Caudate nucleus (tissue), 63 donors: ENCODE measurements at places on chromosomes 2 and 18.

GRCh38 chr2:118535818-118536212 is 311.6 kb downstream of the EN1 start:
- DNase-seq: no peak

DNA sequence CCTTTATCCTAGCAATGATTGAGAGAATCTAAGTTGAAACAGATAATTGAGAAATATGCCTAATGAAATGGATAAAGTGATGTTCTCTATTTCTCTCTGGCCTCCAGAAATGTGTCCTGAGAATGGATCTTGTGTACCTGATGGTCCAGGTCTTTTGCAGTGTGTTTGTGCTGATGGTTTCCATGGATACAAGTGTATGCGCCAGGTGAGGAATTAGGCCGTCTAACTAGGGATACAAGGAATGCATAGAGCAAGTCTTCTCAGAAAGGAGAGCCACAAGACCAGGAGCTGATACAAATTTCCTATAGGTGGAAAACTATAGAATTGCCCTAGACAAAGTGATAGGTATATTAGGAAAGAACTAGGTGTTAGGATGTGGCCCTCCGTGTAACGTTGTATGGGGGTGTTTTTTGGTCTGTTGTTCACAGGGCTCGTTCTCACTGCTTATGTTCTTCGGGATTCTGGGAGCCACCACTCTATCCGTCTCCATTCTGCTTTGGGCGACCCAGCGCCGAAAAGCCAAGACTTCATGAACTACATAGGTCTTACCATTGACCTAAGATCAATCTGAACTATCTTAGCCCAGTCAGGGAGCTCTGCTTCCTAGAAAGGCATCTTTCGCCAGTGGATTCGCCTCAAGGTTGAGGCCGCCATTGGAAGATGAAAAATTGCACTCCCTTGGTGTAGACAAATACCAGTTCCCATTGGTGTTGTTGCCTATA is 592 bp upstream of the CAD start:
- DNase-seq: no peak

DNA sequence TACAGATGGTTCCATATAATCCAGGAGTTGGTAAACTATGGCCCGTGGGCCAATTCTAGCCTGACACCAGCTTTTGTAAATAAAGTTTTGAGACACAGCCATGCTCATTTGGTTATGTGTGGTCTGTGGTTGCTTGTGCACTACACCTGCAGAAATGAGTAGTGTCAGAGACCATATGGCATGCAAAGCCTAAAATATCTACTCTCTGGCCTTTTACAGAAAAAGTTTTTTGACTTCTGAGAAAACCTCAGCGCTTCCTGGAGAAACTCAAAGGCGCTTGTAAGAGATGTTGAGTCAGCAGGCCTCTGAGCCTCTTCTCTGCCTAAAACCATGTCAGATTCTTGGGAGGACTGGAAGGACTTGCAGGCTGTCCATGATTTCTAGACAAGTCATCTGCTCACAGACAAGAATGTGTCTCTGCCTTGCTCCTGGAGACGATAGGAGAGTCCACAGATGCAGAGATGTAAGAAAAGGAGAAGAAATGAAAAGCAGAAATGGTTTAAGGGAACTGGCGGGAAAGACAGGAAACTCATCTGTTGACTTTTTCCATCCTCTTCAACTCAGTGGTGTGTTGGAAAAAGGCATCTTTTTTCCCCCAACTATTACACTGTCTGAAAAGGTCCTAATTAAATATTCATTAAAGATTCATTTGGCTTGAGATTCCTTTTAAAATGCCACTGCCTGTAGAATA is 5.2 kb downstream of the TTC39C start:
- DNase-seq: no peak

DNA sequence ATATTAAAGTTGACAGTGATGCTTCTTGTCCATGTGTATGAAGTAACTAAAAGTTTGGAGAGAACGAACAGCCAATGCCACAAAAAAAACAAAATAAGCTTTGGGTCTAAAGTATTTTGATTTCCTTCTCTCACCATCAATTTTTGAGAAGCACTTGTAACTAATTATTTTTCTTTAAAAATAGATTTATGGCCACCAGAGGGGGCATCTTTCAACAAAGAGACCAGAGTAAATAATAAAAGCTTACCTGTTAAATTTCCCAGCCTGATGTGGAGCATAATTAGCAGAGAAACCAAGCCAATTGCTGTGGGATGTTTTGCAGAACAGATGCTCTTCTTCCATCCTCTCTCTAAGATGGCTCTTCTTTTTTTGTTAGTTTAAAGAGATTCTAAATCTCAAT is 29.0 kb downstream of the LINC00305 start:
- DNase-seq: no peak

GRCh38 chr2:224954980-224955379 is 87.3 kb downstream of the DOCK10 start:
- no peak for DNase-seq

- DNase-seq: no peak
These were observed 602.6 kb upstream of the VRK2 start for GRCh38 chr2:57443973-57444521.

DNA sequence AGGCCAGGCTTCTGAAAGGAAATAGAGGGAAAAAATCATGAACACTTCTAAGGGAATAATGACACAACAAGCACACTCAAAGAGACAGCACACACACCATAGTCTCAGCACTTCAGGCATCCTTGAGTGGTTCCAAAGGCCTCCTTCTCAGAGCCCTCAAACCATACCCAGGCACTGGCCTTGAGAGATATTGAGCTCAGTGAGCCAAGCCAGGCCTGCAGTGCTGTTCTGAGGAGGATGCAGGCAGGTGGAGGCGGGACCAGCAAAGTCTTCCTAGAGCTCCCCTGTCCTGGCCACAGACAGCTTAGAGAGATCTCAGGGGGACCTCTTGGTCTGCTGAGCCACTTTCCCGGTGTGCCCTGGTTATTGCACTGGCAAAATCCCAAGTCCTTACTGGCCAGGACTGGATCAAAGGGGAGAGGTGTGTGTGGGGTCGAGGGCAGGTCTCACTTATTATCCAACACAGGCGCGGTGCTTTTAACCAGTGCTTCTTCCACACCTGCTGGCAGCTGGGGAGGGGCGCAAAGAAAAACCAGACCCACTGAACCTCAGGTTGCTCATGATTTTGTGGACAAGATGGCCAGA is 86.8 kb upstream of the HAAO start:
- no peak for DNase-seq

DNA sequence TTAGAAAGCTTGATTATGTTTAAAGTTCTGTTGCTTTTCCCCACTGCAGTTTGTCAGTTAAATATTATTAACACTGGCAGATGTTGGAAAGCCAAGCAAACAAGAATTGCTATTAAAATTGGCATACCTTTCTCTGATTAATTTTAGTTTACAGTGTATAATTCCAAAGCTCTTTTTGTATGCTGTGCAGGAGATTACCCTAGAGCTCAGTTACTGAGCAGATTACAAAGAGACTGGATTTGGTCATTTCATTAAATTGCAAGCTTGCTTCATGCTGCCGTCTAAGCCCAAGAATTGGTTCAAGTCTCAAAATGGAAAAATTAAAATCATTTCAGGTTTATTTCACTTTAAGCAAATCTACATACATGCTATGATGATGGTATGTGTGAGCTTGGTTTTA is 2.3 kb downstream of the ASAP2 start:
- no peak for DNase-seq

- DNase-seq: no peak
These were observed 87.2 kb downstream of the UXS1 start for GRCh38 chr2:106106622-106107508.

DNA sequence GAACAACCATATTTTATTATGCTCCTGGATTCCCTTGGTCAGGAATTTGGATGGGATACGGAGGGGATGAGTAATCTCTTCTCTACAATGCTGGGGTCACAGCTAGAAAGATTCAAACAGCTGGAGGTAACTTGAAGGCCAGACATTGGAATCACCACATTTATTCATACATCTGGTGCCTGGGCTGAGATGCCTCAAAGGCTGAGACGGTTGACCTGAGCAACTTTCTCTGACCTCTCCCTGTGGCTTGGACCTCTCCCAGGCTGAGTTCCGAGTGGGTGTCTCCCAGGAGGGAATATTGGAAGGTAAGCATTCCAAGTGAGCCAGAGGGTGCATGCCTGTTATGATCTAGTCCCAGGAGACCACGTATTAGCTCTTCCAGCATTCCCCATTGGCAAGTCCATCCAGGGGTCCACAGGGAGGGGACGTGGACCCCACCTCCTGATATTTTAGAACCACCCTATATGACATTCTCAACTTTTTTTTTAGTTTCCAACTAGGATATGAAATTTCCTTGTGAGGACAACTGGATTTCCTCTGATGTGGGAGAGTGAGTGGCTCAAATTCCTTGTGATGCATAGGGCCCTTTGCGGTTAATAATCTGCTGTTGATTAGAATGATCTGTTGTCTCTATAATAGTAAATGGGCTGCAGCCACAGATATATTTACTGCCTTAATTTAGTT is 101.8 kb downstream of the MRPS9 start:
- DNase-seq: no peak

- DNase-seq: no peak
These were observed 48.9 kb downstream of the AGAP1 start for GRCh38 chr2:235542733-235543127.

DNA sequence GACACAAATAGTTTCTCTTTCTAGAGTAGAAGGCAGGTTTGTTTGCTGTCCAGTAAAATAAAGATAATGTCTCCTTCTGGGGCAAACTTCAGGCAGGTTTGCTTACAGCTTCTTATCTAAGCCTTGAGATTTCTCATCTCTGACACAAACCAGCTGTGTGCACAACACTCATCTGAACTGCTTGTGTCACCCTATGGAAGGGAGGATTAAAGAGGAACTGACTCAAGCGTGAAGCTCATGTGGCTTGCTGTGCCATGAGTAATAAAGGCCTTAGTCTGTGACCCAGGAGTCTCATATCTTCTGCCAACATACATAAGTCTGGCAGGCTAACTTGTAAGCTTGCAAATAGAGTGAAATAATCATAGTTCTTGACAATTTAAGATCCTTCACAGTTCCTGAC is 24.2 kb upstream of the CPO start:
- no peak for DNase-seq
